Activated CD4-positive, alpha-beta memory T cell treated with anti-CD3 and anti-CD28 coated beads, Interleukin-2, amount 10 ng/mL, durations not matched to agents 7 days and 5 days (primary cell): ENCODE measurements at places on chromosomes 12 and 14. TPM values are rescaled to one million over a fixed set of nuclear protein-coding genes. Genes with fewer than 3 reads are reported as not detected.

DNA sequence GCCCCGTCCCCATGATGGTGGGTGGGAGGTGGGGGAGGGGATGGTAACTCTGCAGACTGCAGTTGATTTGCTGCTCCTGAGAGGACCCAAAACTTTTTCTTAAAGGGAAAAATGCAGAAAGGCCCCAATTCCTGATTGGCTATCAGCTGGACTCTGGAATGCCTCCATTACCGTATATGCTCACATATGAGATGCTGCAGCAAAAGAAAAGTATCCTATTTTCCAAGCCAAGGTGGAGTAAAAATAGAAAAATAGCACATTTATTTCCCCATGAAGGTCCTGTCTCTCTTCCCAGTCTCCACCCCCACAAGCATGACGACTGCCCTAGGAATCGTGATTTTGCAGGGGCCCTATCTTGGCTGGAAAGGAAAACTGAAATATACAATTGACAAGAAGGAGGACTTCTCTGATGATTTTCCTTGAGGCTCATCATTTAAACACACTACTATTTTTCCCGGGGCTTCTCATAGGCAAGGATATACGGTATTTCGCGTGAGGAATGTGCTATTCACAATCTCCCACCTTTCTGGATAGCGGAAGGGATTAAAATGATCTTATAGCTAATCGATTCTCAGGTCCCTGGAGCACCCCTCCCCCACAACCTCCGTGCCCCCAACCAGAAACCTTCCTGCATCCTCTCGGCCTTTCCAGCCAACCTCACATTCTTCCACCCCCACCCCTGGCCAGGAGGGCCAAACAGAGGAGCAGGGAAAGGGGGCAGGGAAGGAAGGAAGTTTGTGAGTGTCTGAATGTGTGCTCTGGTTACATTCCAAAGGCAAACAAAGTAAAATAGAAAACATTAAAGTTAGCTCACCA is 138.9 kb upstream of the CCND2 start:
- peaks cover 30% of the 10 kb centered on the region for H3K4me1 ChIP-seq
- peaks cover 21% of the 10 kb centered on the region for H3K36me3 ChIP-seq
- DNase-seq = no peak
- no peaks in the 10 kb centered on the region for H3K27me3 ChIP-seq

IFNG-AS1 gene
- total RNA-seq = 0.40 TPM

GRCh38 chr14:101083564-101084435 is 180.3 kb upstream of the RTL1 start:
- H3K4me1 ChIP-seq = no peaks in the 10 kb centered on the region
- H3K27me3 ChIP-seq = peaks cover 22% of the 10 kb centered on the region
- no peaks in the 10 kb centered on the region for H3K36me3 ChIP-seq

DNA sequence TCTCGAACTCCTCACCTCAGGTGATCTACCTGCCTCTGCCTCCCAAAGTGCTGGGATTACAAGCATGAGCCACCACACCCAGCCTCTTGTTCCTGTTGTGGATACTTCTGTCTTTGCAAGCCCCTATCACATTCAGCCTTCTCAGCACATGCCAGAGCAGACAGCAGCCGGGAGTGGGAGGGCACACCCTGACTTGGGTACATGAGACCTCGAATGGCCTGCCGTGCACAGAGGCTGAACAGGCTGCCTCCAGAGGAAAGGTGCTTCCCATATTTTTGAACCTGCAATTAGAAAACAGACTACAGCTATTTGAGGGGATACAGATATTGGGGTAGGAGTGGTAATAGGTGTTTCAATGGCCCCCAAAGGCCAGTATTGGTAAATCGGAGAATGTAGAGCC is 307.3 kb upstream of the DIO3 start:
- peaks cover 2% of the 10 kb centered on the region for H3K27me3 ChIP-seq
- no peak overlapping the region for H3K27ac ChIP-seq
- no peaks in the 10 kb centered on the region for H3K36me3 ChIP-seq
- H3K4me1 ChIP-seq = peaks cover 11% of the 10 kb centered on the region

DNA sequence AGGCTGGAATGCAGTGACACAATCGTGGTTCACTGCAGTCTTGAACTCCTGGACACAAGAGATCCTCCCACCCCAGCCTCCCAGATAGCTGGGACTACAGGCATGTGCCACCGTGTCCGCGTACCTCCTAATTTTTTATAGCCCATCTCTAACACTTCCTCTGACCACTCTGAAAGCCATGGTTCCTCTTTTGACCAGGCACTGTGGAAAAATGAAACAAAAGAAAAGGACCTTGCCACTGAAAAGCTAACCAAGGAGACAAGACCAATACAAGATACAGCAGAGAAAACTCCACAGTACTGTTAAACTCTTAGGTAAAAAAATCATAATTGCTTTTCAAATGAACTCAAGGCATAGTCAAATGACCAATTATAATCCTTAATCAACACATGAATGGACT is 233.3 kb downstream of the NEDD1 start:
- no peak for DNase-seq
- H3K27ac ChIP-seq = no peak overlapping the region
- H3K36me3 ChIP-seq = no peaks in the 10 kb centered on the region
- H3K4me1 ChIP-seq = no peaks in the 10 kb centered on the region

GRCh38 chr12:48687592-48687991 is 5.6 kb upstream of the KANSL2 start:
- H3K4me3 ChIP-seq = no peak overlapping the region
- no peaks in the 10 kb centered on the region for H3K27me3 ChIP-seq
- no peak for DNase-seq
- H3K4me1 ChIP-seq = peaks cover 21% of the 10 kb centered on the region

NANOG gene
- total RNA-seq = not detected

ANAPC5 gene
- total RNA-seq = 125 TPM

DNA sequence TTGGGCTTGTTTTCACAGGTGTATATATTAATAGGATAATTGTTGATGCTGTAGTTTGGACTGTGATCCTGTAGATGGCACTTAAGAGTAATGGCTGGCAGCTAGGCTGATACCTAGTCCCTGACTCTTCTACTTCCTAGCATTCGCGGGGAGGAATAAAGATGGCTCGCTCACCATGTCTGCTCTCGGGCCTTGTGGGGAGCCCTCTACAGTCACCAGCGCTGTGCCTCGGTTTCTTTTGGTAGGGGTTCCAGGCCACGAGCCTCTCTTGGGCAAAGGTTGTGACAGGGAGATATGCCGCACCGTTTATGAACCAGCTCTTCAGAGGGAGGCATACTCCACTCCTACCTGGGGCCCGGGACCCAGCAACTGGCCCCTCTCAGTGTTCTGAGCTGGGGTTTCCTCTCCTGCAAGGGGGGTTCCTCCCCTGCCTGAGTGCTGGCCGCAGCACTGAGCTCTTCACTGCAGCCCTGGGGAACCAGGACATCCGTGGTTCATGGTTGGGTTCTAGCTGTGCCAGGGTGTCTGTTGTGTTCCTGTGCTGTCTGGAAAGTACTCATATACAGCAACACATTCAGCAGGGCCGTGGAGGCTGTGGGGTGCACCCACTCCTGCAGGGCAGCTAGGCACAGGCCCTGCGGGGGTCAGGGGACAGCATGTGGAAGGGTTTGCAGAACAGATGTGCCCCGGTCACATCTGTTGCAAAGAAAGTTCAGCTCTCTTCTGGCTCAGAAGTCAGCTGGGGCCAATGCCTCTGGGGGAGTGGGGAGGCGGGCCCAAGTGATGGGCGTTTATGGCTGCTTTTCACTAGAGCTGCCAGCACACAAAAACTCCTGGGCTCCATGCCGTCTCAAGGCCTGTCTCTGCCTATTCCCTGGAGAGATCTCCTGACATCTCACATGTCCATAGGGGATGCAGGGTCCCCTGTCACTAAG is 147.9 kb downstream of the PPFIA2 start:
- no peak overlapping the region for H3K4me3 ChIP-seq
- peaks cover 4% of the 10 kb centered on the region for H3K27me3 ChIP-seq
- H3K27ac ChIP-seq = no peak overlapping the region
- H3K4me1 ChIP-seq = no peaks in the 10 kb centered on the region
- H3K36me3 ChIP-seq = no peaks in the 10 kb centered on the region
- no peak for DNase-seq

GPR135 gene
- 0.95 TPM for total RNA-seq

GRCh38 chr12:46487567-46488131 is 115.1 kb upstream of the SLC38A2 start:
- no peaks in the 10 kb centered on the region for H3K4me1 ChIP-seq
- peaks cover 2% of the 10 kb centered on the region for H3K36me3 ChIP-seq
- DNase-seq = no peak
- no peaks in the 10 kb centered on the region for H3K27me3 ChIP-seq
- no peak overlapping the region for H3K4me3 ChIP-seq

MYF5 gene
- not detected for total RNA-seq

SRP54 gene
- 69.4 TPM for total RNA-seq

CCDC77 gene
- total RNA-seq = 13.4 TPM

FKBP3 gene
- total RNA-seq = 54.9 TPM

VWF gene
- not detected for total RNA-seq

- peaks cover 10% of the 10 kb centered on the region for H3K4me1 ChIP-seq
- no peaks in the 10 kb centered on the region for H3K27me3 ChIP-seq
- no peak overlapping the region for H3K27ac ChIP-seq
- H3K4me3 ChIP-seq = no peak overlapping the region
- DNase-seq = no peak
These were observed 94.7 kb downstream of the ANO6 start for GRCh38 chr12:45310627-45310968.

NINJ2 gene
- 13.5 TPM for total RNA-seq

- peaks cover 4% of the 10 kb centered on the region for H3K27me3 ChIP-seq
- H3K27ac ChIP-seq = no peak overlapping the region
- peak; percentile 39 for DNase-seq
- no peak overlapping the region for H3K4me3 ChIP-seq
These were observed 47.8 kb upstream of the RERG start for GRCh38 chr12:15268927-15269552.

OAS1 gene
- 246 TPM for total RNA-seq

AKAP6 gene
- 1.4 TPM for total RNA-seq

DNA sequence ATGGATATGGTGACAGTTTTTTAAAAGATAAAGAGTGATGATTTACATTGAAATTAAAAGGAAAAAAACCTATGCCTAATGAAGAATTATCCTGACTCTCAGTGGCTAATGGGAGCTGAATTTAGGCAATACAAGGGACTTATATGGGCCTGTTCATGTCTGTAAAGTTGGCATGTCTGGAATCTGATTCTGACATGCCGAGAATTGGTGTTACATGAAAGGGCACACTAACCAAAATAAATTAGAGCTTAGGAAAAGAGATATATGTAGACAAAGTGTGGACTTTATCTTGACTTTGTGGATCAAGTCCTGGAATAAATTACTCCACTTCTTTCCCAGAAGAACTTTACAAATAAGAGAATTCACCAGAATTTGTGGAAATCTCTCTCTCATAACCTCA is 1.1 kb downstream of the TDG start:
- no peak for DNase-seq
- H3K27ac ChIP-seq = peak overlapping the region; percentile 91
- peaks cover 34% of the 10 kb centered on the region for H3K36me3 ChIP-seq
- H3K4me1 ChIP-seq = peaks cover 67% of the 10 kb centered on the region
- H3K4me3 ChIP-seq = peak overlapping the region; percentile 97
- H3K27me3 ChIP-seq = no peaks in the 10 kb centered on the region
